ENCODE measurements at places on chromosomes 5 and 9.

GRCh38 chr9:127567730-127568617, 44.1 kb upstream of the STXBP1 start:
- DNase-seq = no peak

GRCh38 chr5:135964670-135965320, 10.0 kb upstream of the LECT2 start:
- no peak for DNase-seq

DNA sequence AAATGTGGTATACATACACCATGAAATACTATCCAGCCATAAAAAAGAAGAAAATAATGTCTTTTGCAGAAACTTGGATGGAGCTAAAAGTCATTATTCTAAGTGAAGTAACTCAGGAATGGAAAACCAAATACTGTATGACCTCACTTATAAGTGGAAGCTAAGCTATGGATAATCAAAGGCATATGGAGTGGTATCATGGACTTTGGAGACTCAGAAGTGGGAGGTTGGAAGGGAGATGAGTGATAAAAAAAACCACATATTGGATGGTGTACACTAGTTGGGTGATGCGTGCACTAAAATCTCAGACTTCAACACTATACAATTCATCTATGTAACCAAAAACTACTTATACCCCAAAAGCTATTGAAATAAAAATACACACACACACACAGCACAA, 24.5 kb downstream of the ADAMTS12 start:
- no peak for DNase-seq

GRCh38 chr5:127671218-127671617, 22.3 kb downstream of the CTXN3 start:
- DNase-seq = no peak

GRCh38 chr9:107631788-107632187, 142.2 kb upstream of the KLF4 start:
- DNase-seq = no peak

DNA sequence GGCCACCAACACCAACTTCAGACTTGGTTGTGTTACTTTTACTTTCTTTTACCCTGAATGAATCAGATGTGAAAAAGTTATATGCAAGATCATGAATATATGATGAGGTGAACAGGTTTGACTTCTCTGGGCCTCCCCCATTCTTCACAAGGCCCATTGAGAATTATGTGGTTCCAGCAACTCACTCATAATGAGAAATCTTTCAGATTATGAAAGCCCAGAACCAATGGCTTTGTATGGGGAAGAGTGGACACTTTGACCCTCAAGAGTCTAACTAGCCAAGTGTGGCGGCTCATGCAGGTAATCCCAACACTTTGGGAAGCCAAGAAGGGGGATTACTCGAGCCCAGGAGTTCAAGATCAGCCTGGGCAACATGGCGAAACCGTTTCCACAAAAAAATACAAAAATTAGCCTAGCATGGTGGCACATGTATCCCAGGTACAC, 16.1 kb upstream of the LNPEP start:
- DNase-seq = peak; percentile 31

DNA sequence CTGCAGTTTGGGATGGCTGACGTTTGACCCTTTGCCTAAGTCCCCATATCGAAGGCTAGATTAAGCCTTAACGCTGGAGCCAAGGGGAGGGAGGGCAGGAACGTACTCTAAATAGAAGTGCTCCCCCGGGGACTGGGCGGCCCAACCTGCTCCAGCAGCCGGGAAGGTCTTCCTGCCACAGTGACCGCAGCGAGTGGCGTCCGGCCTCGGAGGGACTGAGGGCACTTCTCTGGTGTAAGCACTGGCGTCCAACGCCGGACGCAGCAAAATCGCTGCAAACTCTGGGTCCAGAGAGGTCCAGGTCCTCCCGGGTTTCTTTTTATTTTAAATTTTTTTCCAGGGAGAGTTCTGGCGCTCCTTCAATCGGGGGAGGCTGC, 505 bp upstream of the ACER2 start:
- no peak for DNase-seq

- DNase-seq = no peak
Measured at GRCh38 chr5:115585265-115585664, 17.0 kb downstream of the TICAM2 start.

GRCh38 chr9:133427658-133428348, 5.6 kb downstream of the ADAMTS13 start:
- no peak for DNase-seq

GRCh38 chr9:94160594-94161501, 76.6 kb downstream of the PTPDC1 start:
- DNase-seq = no peak

Data from activated CD4-positive, alpha-beta T cell treated with anti-CD3 and anti-CD28 coated beads, Interleukin-2, Interleukin-4, amounts not matched to agents 100 ng/mL and 50 ng/mL, durations not matched to agents 16 hours and 8 hours (primary cell).